Vagina (tissue), 2 donors: ENCODE measurements at places on chromosomes 5 and 9.

GRCh38 chr5:601771-602465 is 10.2 kb upstream of the CEP72 start:
- no peak for DNase-seq

DNA sequence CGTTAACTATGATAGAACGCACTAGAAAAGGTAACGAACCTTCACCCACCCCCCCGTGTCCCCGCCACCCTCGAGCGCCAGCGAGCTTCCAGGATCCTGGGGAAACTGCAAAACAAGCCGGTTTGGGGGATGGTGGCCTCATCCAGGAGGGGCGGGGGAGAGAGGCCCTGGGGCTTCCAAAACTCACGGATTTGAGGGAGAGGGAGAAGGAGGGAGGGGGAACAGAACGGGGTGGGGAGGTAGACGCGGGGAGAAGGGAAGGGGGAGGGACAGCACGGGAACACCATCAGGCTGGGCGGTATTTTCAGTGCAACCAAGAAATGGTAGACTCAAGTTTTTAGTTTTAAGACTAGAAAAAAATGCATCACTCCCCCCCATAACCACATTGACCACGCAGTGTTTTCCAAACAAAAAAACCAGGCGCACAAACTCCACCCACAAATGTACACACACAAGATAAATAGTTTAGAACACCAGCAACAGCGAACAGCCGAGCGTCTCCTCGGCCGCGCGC is 1.4 kb downstream of the NRARP start:
- DNase-seq = no peak

GRCh38 chr5:155943516-155944407 is 383.2 kb upstream of the SGCD start:
- DNase-seq = no peak

- DNase-seq = no peak
Measured at GRCh38 chr9:503326-503725, 288.7 kb downstream of the DOCK8 start.

DNA sequence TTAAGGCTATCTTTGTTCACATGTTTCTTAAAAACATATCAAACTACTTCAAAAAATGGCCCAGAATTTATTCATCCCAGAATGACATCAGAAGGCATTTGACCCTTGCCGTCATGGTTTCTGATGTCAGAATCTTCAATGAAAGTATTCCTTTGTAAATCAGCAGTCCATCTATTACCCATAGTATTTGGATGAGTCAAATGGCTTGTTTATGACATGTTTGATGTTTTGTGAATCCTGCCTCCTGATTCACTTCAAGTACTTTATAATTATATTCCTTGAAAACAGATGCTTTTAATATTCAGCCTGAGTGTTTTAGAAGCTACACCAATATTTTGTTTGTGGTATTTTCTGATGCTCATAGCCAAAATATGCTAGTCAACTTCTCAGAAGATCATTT is 200.8 kb upstream of the MEF2C start:
- no peak for DNase-seq

DNA sequence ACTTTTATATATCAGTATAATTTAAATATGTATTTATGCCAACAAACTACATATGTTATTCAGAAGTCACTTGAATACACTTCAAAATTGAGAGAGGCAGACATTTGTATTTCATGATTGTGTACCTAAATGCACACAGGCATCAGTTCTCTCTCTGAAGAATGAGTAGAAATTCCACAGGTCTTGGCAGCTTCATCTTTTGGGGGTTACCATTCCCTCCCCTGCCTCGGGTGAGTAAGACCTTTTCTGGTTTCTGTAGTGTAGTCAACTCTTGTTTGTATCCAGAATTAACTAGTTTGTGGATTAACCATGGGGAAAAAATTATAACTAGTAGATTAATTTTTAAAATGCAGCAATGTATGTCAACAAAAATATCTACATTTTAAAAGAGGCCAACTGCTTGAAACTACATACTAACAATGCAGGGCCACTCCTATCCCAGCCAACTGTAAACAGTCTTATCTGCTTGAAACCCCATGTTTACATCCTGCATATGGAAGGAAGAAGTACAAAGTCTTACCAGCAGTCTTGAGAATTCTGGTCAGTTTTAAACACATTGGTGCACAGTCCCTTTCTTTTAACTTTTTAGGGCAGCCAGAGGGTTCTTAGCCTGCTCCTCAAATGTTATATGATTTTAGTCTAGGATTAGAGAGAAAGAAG is 339.6 kb upstream of the KIF2A start:
- no peak for DNase-seq

GRCh38 chr9:119877306-119877705 is 508.1 kb upstream of the BRINP1 start:
- no peak for DNase-seq

DNA sequence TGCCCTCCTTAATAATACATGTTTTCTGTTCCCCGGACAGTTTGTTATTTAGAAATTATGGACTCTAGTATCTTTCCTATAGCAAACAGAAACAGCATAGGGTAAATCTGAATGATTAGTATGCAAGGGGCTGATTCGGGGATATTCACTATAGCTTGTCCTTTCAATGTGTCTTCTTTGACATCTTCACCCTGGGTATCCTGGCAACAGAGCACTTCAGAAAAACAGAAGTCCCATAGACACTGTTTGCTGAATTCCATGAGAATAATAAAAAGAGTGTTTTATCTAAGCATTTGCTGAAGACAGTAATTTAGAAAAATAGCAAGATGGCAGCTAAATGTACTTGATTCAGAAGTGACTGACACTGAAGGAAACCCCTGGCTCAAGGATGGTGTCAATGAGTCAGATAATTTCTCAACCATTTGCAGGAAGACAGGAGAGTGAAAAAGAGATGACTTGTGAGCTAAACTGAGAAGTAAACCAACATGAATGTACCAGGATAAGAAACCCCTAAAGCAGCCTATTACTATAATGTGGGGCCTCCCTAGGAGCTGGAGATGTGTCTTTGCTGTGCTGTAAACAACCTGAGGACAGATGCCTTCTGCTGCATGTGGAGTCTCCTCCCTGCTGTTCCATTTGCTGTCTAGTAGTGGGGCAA is 246.2 kb downstream of the MAN2A1 start:
- no peak for DNase-seq

DNA sequence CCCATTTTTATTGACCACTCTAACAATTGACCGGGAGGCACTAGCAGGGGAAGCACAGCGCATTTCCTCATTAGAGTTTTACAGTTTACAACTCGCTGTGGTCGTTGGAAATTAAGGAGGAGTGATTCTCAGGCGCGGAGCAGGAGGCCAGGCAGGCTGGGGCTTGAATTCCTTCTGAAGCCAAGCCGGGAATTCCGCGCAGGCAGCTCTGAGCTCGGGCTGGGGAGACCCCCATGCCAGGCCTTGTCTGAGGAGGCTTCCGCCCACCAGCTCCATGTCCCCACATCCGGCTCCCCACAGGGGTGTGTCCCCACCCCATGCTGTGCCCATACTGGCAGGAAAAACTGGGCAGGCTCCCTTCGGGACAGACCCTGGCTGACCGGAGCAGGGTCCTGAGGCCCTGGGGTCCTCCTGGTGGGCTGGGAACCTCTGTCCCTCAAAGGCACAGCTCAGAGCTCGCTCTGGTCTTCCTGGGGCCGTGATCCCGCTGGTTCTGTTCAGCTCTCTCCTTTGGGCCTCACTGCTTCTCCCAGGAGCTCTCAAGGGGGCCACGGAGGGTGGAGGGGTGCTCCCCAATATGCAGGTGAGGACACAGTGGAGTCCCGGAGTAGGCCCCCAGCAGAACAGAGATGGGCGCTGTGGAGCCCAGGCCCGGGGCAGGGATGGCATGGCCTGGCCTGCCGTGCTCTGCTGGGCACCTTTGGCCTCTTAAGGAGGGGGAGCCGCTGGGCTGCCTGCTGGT is 1.3 kb upstream of the NRARP start:
- no peak for DNase-seq

DNA sequence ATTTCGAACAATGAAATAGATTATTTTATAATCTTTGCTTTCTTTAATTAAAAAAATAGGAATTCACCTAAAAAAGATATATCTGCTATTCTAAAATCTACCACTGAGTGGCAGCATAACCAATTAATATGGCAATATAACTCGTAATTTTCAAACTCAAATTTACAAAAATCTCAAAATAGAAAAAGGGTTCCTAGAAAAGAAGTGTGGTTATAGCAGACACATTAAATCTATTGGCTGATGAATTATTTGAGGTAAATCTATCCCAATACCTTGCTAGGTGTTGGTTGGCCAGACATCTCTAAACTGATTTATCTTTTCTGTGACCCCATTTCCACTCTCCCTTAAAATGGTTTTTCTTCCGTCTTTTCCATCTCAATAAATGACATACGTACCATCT is 30.2 kb upstream of the NRG2 start:
- no peak for DNase-seq

DNA sequence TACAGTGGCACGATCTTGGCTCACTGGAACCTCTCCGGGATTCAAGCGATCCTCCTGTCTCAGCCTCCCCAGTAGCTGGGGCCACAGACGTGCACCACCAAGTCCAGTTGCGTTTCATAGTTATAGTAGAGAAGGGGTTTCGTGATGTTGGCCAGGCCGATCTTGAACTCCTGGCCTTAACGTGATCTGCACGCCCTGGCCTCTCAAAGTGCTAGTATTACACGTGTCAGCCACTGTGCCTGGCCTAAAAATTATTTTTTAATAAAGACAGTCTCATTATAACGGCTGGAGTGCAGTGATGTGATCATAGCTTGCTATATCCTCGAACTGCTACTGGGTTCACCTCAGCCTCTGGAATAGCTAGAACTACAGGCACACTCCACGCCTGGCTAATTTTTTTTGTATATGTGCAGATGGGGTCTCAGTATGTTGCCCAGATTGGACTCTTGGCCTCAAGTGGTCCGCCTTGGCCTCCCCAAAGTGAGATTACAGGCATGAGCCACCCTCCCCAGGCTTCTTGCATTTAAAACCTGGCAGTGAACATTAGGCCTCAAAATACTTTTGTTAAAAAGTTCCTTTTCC is 4.4 kb downstream of the NPM1 start:
- no peak for DNase-seq

- peak; percentile 87 for DNase-seq
Measured at GRCh38 chr9:16031486-16031885, 478.6 kb downstream of the CCDC171 start.
